ENCODE measurements at places on chromosomes 13 and 19.

GRCh38 chr19:16571283-16571682, 932 bp downstream of the SLC35E1 start:
- DNase-seq: no peak

DNA sequence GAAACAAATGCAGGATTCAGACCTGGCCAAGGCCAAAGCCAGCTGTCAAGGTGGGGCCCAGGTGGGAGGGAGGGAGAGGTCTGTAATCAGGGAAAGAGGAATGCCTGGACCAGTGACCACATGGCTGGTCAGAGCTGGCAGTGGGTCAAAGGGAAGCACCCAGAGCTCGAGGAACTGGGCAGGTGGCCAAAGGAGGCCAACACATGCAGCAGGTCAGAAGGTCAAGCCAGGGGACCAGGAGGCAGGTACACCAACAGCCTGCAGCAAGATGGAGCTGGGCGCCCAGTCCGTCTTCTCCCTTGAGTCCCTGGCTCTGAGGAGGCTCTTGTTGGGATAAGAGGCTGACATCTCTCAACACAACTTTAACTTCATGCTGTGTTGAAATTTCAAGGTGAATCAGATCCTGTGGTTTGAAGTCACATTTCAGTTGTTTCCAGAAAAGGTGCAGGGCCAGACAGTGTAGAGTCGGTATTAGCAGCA, 17.1 kb downstream of the GPATCH1 start:
- no peak for DNase-seq

DNA sequence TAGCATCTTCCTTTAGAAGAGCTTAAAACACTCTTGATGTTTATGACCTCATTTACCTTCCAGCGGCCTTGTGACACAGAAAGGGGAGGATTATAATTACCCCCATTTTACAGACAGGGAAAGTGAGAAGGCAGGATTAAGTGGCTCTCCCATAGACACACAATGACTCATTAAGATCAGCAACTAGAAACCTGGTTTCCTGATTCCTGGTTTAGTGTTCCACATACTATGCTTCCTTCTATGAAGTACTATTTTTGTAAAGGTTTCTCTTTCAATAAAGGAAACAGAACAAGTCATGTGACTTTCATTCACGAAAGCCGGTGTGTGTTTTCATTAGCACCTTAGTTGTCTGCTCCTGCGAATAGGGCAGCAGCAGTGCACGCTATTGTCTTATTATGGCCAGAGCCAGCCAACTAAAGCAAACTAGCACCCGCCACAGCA, 8.3 kb downstream of the IRS2 start:
- DNase-seq: no peak

DNA sequence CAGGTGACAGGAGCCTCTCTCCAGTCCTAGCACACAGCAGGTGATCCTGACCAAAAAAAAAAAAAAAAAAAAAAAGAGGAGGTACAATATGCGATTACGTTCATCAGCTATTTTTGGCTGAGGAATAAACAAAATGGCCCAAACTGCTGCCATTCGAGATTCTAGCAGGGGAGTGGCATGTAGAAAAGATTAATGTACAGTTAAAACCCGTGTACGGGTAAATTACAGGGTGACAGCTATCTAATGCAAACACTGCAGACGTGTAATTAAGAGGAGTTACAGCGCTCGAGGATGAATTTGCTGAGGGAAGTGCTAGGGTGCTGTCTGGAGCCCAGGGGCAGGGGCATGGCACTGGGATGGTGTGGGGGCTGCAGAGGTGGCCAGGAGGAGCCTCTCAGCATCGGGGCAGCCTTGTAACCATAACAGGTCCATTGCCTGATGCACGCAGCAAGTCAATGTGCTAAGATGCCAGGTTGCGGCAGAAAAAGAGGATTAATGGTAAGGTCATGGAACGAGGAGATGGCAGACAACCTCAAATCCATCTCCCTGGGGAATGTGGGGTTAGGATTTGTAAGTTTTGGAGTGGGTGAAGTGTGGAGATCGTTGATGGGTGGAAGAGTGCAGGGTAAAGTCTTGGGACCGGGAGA, 17.4 kb downstream of the CHST8 start:
- no peak for DNase-seq

GRCh38 chr19:15461694-15462093, 2.6 kb downstream of the RASAL3 start:
- no peak for DNase-seq

- peak; percentile 34 for DNase-seq
Observed at GRCh38 chr19:6590827-6591319, at the start of gene CD70. CD70 (minus strand) TSS chr19:6591150; CDS start chr19:6591002, 148 bp downstream.

GRCh38 chr19:58571575-58571947, 1.6 kb downstream of the MZF1 start:
- DNase-seq: no peak

GRCh38 chr13:82358284-82358683, 1524.0 kb downstream of the SLITRK1 start:
- no peak for DNase-seq

DNA sequence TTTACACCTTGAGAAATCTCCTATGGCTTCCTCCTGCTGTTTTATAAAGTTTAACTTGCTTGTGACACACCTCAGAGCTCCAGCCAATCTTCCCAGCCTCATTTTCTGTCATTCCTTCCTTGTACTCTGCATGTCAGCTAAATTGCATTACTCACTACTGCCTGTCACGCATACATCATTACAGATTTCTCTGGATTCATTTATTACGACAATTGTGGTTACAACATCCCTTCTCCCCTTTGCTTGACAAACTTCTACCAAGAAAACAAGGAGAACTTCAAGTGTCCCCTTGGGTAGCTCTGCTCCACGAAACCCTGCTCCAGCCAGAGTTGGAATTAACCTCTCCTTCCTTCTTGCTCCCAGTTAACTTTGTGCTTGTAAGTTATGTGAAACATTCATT, 22.0 kb upstream of the GPR18 start:
- no peak for DNase-seq

DNA sequence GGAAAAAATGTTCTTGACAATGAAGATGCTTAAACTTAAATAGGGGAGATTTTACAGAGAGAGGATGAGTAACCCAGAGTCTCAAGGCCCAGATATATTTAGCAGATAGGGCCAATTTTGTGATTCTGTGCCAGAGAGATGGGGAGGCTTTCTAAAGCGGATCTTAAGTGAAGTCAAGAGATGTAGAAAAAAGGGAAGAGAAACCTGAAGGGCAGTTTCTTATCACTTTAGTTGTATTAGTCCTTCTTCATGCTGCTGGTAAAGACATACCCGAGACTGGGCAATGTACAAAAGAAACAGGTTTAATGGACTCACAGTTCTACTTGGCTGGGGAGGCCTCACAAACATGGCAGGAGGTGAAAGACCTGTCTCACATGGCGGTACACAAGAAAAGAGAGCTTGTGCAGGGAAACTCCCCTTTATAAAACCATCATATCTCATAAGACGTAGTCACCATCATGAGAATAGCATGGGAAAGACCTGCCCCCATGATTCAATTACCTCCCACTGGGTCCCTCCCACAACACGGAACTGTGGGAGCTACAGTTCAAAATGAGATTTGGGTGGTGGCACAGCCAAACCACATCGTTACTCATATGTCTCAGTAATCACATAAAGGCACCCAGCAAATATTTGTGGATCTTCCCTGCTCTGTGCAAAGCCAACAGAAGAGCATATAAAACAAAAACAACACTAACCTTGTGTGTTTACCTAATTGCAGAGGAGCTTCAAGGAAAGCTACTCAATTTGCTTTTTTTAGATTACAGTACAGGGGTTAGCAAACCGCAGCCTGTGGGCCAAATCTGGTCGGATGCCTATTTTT, 102.6 kb upstream of the MYCBP2 start:
- DNase-seq: peak; percentile 2

DNA sequence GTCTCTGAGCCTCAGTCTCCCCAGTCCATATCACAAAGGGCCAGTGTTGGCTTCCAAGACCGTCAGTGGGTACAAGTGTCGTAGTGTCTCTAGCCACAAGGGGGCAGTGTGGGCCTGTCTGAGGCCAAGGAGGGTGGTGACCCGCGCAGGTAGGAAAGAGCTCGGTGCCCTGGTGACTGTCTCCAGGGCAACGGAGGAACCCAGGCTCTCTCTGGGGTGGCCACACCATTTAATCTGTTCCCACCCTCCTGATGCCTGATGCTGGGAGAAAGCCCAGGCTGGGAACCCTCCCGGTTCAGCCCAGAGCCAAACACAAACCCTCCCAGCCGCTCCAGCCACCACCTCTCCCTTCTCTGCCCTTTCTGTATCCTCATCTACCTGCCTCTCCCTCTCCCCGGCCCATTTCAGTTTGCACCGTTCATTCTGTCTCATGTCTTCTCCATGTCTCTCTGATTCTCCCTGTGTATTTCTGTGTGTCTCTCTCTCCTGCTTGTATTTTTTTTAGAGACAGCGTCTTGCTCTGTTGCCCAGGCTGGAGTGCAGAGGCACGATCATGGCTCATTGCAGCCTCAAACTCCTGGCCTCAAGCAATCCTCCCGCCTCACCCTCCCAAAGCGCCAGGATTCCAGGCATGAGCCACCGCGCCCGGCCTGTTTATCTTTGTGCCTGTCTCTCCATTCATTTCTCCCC, 17.5 kb upstream of the MEIS3 start:
- peak; percentile 82 for DNase-seq

DNA sequence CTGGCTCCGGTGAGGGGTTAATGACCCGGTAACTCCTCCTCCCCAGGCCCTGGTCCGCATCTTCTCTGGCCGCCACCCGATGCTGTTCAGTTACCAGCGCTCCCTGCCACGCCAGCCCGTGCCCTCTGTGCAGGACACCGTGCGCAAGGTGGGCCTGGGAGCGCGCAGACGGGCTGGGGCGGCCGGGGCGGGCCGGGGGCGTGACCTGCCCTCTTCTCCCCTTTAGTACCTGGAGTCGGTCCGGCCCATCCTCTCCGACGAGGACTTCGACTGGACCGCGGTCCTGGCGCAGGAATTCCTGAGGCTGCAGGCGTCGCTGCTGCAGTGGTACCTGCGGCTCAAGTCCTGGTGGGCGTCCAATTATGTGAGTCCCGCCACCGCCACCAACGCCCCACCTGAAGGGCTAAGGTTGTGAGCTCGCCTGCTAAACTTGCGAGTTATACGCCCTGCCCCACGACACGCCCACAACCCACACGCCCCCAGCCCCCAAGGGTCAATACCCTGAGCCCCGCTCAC, 10.4 kb downstream of the CPT1C start:
- no peak for DNase-seq

DNA sequence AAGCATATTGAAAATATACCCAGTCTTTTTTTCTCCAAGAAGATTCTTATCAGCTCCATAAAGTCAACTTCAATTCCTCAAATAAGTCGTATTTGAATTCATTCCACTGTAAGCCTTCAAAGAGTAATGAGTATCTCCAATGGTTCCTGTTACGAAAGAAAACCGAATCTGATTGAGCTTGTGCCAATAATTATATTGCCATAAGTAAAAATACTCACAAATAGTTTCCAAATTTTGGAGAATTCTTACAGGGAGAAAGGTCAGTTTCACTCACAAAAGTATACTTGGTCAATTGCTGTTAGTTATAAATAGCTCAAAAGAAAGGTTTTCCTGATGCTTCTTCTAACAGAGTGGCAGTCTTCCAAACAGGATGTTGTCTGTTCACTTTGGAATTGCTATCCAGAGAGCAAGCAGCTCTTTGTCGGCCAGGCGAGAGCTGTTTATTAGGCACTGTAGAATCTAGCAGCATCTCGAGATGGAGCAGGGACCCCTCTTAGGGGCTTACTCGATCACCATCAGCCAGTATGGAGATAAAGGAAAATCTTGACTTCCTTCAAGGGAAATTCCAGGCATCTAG, 13.5 kb downstream of the ERICH4 start:
- DNase-seq: no peak

GRCh38 chr19:33662391-33663092, 40.8 kb downstream of the CHST8 start:
- DNase-seq: no peak

GRCh38 chr19:15037586-15037985, 11.7 kb upstream of the CASP14 start:
- no peak for DNase-seq

GRCh38 chr13:76871432-76871831, 14.8 kb downstream of the KCTD12 start:
- no peak for DNase-seq

GRCh38 chr13:46795321-46795720, 1.6 kb downstream of the ESD start:
- DNase-seq: no peak

DNA sequence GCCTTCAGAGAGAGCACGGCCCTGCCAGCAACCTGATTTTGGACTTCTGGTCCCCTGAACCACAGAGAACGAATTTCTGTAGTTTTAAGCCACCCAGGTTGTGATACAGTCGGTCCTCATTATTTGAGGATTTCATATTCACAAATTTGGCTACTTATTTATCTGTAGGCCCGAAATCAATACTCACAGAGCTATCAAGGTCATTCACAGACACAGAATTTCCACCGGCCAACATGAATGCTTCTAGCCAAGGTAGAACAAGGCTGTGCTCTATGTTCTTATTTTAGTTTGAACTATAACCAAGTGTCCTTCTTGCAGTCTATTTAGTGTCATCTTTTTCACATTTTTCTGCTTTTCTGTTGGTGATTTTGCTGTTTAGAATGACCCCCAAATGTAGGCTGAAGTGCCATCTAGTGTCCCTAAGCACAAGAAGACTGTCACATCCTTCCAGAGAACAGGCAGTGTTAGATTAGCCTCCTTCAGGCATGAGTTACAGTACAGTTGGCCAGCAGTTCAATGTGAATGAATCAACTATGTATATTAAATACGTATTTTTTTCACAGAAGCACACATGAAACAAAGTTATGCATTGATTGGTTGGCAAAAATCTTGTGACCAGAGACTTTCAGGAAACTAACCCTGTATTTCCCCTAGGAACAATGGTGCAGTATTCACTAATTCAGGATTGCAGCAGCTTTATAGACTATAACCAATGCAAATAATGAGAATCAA, 63.5 kb downstream of the C13orf42 start:
- DNase-seq: no peak

DNA sequence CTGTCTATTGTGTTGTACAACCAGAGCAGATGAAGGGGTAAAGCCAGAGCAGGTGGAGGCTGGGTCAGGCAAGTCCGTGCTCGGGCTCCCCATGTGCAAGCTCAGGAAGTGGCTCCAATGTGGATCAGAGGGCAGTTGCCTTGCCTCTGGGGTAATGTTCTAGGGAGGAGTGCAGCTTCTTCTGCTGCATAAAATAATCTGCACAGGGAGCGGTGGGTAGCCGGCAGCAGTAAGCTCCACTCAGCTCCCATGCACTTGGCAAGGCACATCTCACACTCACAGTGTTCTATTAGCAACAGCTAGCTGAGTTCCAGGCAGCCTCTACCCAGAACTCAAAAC, 565.3 kb upstream of the SLITRK1 start:
- no peak for DNase-seq

DNA sequence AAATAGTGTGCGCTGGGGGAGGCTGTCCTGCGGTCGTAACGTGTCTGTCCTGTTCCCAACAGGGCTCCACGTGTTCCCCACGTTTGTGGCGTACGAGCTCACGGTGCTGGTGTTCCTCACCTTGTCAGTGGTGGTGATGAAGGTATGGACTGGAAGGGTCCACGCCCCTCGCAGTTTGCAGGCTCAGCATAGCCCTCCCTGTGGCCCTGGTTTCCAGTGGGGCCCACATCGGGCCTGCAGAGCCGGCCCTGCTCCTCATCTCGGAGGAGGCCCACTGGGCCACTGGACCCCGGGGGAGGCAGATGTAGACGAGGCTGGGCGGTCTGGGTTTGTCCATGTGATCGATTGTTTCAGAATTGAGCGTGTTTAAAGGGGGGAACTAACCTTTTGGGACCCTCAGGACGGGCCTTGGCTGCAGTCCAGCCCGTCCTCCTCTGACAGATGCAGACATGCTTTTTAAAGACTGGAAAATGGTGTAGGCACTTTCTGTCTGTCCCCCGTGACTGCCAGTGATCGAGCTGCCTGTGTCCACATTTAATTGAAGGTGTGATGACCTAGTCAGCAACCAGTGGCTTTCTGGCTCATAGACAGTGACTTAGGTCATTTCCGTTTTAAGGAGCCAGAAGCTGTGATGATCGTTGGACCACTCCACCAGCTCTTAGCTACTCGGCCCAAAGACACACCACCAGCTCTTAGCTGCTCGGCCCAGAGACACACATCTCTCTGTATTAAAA, 37.1 kb upstream of the TFDP1 start:
- DNase-seq: no peak
